GM23248 (cell line): ENCODE measurements at places on chromosomes 4 and X. TPM values are rescaled to one million over a fixed set of nuclear protein-coding genes. Genes with fewer than 3 reads are reported as not detected.

GRCh38 chrX:22097012-22097694, 65.0 kb downstream of the PHEX start:
- peak; percentile 63 for DNase-seq

- no peak for DNase-seq
Measured at GRCh38 chr4:10198365-10198764, 81.8 kb upstream of the WDR1 start.

- no peak for DNase-seq
Measured at GRCh38 chr4:169215656-169216055, 55.1 kb downstream of the SH3RF1 start.

DNA sequence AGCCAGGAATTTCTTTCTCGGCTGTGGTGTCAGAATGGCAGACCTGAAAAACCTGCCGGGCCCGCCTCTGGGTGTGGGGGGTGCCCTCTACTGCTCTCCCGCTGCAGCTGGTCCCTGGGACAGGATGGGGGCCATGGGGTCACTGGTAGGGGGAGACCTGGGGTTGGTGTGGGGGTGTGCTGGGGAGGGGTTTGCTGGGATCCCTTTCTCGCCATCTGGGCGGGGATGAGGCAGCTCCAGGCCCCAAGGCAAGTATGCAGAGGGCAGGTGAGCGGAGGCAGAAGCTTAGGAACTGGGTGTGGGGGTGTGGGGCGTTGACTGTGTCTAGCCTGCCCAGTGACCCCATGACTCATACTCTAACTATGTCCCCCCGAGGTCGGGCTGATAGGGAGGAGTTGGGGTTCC, 884 bp downstream of the CCDC120 start:
- no peak for DNase-seq

- DNase-seq = no peak
Measured at GRCh38 chr4:2695346-2696060, 60.6 kb downstream of the TNIP2 start.

GRCh38 chr4:52799813-52800212, 48.6 kb upstream of the ERVMER34-1 start:
- no peak for DNase-seq

Gene HTR2C
- not detected in 2 replicates for polyA plus RNA-seq
